ENCODE measurements at places on chromosomes 4 and X.

- DNase-seq = no peak
Observed at GRCh38 chr4:83364312-83364711, 29.7 kb upstream of the HPSE start.

GRCh38 chrX:74911494-74911893 lies 13.8 kb downstream of the NEXMIF start:
- DNase-seq = no peak

- no peak for DNase-seq
Observed at GRCh38 chrX:12372111-12372510, 233.8 kb downstream of the FRMPD4 start.

GRCh38 chr4:152479428-152480026 lies 56.4 kb downstream of the FBXW7 start:
- no peak for DNase-seq

- DNase-seq = no peak
Observed at GRCh38 chr4:94909645-94910044, 151.9 kb downstream of the BMPR1B start.

DNA sequence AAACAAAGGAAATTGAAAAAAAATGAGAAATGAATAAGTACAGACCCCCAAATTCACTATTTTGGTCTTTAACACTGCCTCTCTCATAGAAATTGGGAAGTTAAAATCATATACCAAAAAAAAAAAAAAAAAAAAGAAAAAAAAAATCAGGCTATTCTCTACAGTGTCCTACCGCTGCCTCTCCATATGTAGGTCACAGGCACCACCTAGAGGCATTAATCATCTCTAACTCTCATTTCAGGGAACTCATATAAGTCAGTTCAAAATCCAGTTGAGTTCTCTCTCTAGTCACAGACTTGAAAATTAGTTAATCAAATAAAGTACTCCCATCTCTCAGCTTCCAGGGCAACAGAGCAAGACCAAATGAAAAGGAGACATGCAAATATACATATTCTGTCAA lies 47.9 kb downstream of the COX18 start:
- DNase-seq = peak; percentile 26

GRCh38 chrX:6021316-6022091 lies 207.2 kb downstream of the NLGN4X start:
- DNase-seq = no peak

- DNase-seq = no peak
Observed at GRCh38 chr4:128161138-128161537, 100.0 kb downstream of the LARP1B start.

DNA sequence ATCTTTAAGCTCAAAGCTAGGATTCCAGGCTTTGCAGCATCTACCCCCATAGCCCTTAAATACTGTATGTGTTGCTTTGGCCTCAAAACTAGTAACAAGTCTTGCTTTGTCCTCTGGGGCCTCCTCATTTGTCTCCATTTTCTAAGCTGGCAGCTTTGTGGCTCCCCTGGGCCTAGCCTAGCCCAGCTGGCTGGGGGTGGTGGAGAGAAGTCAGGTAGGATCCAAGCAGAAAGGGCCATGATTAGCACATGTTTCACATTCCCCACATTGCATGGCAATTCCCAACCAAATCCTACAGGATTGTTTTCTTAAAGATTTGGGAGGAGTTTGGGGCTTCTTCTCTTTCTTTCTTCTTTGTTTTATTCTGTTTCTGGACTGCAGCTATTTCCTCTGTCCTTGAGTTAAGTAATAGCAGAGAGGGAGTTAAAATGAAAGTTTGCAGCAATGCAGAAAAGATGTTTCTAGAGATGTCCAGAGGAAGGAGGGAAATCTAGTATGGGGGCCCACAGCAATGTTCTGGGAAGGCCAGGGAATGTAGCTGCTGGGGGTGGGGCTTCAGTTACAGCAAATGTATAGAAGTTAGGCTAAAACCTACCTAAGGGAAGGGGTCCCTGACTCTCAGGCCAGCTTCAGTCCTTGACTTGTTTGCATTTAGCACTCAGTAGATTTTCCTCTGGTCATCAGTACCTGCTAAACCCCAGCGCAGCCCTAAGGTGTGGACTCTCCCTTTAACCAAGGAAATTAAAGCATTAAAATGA lies 92.1 kb downstream of the SHROOM4 start:
- no peak for DNase-seq
